ENCODE measurements at places on chromosomes 7 and 10.

DNA sequence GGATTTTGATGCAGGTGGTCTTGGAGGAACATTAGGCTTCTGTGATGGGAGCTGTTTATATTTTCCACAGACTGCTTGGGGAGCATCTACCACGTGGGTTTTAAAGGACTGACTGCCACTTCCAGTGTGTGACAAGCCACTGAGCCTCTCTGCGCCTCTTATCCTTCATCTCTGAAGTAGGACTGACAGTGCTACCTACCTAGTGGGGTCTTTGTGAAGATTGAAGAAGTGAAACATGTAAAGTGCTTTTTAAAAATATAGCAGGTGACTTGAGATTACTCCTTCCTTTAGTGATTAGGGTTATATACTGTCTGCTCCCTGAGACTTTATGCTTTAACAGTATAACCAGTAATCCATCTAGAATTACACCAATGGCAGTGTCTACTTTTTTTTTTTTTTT lies 29.9 kb downstream of the NKX2-3 start:
- no peak for DNase-seq

DNA sequence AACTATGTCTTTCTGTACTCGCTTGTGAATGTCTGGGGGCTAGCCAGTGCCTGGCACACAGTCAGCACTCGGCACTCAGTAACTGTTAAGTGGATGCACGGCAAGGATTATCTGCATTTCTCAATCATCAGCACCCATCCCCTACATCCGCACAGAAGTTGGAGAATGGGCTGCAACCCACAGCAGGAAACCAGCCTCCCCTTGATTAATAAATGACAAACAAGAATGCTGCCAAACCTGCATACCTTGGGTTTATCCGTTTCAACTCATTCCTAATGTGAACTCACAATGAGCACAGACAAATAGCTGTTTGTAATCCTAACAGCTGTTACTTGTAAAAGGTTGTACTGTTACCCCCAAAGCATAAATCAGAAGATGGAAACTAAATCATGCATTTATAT lies 28.9 kb downstream of the PPP1R3C start:
- DNase-seq = no peak

DNA sequence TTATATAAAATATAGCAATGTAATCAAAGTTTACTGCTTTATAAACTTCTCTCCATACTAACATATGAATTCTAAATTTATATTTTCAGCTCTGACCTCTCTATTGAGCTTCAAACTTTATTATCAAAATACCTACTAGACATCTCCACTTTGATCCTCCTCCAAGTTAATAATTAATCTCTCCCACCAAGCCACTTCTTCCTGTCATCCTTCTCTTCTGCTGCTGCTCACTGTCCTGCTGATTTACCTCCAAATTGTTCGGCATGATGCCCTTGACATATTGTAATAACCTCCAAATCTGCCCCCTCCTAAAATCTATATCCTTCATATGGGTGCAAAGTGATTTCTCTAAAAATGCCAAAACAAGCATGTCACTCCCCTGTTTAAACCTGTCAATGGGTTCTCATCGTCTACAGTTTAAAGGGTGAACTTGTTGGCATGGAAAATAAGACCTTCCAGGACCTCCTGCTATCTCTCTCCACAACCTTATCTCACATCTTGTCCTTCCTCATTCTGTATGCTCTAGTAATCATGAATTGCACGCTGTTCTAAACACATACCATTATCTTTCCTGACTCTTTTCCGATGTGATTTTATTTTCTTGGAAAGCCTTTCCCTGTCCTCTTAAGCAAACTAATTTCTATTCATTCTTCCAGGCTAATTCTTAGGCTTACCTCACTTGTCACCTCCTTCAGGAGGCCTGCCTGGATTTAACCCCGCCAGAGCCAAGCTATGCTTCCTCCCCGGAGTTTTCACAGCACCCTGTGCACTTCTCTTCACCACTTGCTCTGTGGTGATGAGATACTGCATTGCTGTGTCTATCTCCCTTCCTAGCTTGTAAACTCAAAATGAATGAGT lies 52.1 kb upstream of the STK17A start:
- DNase-seq = no peak

- DNase-seq = no peak
These were observed 70.4 kb upstream of the AOAH start for GRCh38 chr7:36794689-36795088.

DNA sequence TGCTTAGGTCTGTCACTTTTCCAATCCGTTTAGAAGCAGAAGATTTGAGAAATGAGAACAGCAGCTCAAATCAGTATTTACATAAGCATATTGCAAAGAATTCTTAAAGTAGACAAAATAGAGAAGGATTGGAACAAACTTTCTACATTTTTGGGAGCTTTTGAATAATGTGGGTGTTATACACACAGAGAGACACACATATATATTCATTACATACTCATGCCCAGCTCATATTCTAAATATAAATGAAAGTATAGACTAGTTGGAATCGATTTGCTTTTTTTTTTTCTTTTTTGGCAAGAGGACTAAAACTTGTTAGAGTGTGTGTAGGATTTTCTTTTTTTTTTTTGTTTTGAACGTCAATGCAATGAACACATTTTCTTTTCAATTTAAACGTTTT lies 538.9 kb downstream of the AUTS2 start:
- DNase-seq = no peak

- no peak for DNase-seq
These were observed 199.1 kb downstream of the GLRX3 start for GRCh38 chr10:130335336-130335735.

- DNase-seq = no peak
These were observed 46.3 kb downstream of the PLEKHA8 start for GRCh38 chr7:30074422-30075030.

GRCh38 chr10:30345611-30346010 lies 3.5 kb downstream of the MTPAP start:
- no peak for DNase-seq

- no peak for DNase-seq
These were observed 224.0 kb upstream of the ZNF32 start for GRCh38 chr10:43872644-43873043.

- DNase-seq = no peak
These were observed 102.3 kb downstream of the KLF6 start for GRCh38 chr10:3682745-3683144.

GRCh38 chr7:157740251-157740798 lies 403.5 kb downstream of the DNAJB6 start:
- DNase-seq = no peak

Measured in naive thymus-derived CD8-positive, alpha-beta T cell (primary cell).